CD4-positive, alpha-beta T cell treated with Interleukin-17A for 4 hours (primary cell): ENCODE measurements at places on chromosomes 13 and 19.

- DNase-seq = no peak
Measured at GRCh38 chr13:51771418-51772104, 32.4 kb downstream of the DHRS12 start.

DNA sequence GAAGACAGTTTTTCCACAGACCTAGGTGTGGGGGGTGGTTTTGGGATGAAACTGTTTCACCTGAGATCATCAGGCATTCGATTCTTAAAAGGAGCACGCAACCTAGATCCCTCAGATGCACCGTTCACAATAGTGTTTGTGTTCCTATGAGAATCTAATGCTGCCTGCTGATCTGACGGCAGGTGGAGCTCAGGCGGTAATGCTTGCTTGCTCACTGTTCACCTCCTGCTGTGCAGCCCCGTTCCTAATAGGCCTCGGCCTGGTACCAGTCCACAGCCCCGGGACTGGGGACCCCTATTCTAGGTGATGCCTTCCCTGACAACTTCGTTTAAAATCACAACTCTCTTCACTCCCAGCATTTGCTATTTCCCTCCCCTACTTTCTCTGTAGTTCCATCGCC is 149.6 kb downstream of the IER2 start:
- no peak for DNase-seq

- peak; percentile 43 for DNase-seq
Measured at GRCh38 chr19:4057931-4058692, 8.6 kb downstream of the ZBTB7A start.

DNA sequence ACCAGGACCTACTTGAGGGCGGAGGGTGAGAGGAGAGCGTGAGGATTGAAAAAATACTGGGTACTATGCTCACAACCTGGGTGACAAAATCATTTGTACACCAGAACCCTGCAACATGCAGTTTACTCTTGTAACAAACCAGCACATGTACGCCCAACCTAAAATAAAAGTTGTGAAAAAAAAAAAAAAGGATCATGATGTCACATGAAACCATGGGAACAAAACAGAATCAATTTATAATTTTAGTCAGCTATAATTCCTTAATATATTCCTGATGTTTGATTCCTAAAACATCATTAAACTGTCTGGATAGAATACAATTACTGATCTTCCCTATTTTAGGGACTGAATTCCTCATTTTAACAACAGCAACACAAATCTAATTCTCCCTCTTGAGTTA is 160.6 kb upstream of the SPRY2 start:
- DNase-seq = no peak

GRCh38 chr19:35348911-35349611 is 1.4 kb downstream of the FFAR1 start:
- no peak for DNase-seq

- no peak for DNase-seq
Measured at GRCh38 chr19:3073931-3074595, 11.8 kb upstream of the TLE5 start.

- DNase-seq = no peak
Measured at GRCh38 chr19:32869966-32870573, 503 bp upstream of the SLC7A9 start.

GRCh38 chr19:55085923-55086715 is 10.4 kb downstream of the EPS8L1 start:
- no peak for DNase-seq

DNA sequence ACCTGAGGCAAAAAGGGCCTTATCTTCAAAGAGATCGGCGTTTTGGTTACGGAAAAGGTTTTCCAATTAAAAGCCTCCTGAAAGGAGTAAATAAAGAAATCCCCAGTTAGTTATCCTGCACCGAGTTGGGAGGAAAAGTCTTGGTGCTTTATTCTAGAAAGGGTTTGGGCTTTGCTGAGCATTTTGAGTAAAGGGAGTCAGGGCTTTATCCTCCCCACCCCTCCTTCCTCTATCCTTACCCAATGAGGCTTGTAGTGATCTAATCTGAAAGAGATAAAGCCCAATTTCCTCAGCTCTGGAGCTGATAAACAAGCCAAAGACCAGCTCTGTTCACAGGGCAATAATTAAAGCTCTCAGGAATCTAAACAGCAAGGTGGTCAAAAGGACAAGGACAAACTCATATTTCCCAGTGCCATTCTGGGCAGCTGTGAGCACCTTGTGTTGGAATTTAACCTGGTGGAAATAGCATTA is 188.9 kb upstream of the TSC22D1 start:
- no peak for DNase-seq

GRCh38 chr13:78265098-78265497 is 338.3 kb downstream of the POU4F1 start:
- DNase-seq = no peak

DNA sequence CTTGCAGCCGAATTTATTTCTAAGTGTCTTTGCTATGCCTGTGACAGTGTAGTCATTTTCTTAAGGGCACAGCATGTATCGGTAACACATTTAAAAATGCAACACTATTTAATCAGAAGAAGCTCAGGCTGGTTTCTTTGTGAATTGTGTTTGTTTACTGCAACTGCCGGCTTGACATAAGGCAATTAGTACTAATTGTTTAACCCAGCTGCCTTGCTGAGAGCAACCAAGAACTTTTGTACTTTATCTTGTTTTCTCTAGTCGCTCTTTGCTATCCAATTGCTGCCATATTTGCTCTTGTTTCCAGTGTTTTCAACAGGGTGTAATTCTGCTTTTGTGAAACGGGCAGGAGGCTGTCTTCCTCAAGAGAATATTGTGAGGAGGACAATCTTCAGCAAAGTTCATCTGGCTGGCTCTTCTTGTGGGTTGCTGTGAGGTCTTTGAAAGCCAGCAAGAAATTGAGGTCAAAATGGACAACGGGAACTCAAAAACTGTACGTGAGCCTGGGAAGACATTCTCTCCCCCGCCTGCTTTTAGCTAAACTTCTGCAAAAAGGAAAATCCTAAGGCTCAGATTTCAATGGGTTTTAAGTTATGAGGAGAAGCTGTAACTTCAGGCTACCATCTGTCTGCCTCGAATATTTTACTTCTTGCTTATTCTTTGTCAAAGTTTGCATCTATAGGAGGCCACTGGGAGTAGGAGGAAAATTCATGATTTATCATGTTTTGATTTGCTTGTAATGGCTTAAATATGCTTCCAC is 75.8 kb upstream of the TSHZ3 start:
- no peak for DNase-seq

DNA sequence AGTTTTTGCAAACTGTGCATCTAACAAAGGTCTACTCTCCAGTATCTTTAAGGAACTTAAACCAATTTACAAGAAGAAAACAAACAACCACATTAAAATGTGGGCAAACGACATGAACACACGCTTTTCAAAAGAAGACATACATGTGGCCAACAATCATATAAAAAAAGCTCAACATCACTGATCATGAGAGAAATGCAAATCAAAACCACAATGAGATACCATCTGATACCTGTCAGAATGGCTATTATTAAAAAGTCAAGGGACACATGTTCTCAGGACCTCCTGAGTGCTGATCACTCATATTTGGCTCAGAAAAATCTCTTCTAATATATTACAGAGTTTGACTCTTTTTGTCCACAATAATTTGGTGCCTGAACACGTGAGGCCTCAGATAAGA is 14.2 kb upstream of the LILRB1 start:
- no peak for DNase-seq

- peak; percentile 9 for DNase-seq
Measured at GRCh38 chr13:25300861-25301346, 521 bp upstream of the NUP58 start.

DNA sequence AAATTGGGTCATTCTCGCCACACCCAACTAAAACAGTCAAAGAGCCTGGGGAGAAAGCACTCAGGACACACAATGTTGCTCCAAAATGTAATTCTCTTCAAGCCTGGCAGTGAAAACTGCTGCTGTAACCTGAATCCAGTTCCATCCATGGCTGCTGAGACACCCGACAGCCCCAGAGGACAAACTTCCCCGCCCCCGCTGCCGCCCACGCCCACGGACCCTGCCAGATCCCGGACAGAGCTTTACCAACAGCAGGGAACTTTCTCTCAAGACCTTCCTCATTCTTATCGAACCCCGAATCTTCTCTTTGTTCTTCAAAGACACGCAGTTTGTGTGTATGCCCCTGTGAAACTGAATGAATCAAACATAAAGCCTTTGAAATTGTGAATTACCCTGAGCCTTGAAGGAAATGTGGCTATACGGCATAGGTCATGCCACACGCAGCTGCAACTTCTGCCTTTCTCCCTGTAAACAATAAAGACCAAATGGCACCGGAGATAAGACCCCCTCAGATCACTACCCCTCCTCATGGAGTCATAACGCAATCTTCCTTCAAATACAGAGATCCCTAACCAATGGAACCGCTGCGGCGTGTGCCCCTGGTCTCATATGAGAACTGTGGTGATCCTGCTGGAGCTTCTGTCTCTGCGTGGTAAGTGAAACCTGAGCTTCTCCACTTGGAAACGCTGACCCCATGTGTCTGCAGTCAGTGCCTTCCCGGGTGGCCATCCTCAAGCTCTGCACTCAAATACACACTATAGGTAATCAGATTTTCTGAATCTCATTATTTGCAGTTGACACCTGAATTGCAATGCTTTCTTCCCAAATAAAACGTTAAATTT is 4.8 kb upstream of the LAMP1 start:
- DNase-seq = no peak

GRCh38 chr13:26951581-26952177 is 191.1 kb upstream of the GPR12 start:
- no peak for DNase-seq

GRCh38 chr19:30625947-30626625 is 253.9 kb downstream of the ZNF536 start:
- DNase-seq = no peak

GRCh38 chr19:37930416-37930815 is 23.4 kb downstream of the SIPA1L3 start:
- DNase-seq = no peak

DNA sequence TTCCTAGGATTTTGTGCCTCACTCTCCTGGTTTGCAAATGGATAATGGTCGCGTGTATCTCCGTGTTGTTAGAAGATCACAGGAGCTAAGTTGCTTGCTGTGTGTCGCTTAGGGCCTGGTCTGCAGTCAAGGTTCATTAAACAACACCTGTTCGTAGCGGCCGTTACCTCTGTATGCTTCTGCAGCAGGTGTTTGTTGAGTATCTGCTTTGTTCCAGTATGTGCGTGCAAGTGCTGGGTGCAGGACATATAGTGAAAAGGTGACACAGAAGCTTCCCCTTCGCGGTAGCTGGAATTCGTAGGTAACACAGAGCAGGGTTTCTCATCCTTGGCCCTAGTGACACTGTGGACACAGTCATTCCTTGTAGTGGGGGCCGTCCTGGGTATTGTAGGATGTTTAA is 5.4 kb downstream of the MED25 start:
- no peak for DNase-seq

DNA sequence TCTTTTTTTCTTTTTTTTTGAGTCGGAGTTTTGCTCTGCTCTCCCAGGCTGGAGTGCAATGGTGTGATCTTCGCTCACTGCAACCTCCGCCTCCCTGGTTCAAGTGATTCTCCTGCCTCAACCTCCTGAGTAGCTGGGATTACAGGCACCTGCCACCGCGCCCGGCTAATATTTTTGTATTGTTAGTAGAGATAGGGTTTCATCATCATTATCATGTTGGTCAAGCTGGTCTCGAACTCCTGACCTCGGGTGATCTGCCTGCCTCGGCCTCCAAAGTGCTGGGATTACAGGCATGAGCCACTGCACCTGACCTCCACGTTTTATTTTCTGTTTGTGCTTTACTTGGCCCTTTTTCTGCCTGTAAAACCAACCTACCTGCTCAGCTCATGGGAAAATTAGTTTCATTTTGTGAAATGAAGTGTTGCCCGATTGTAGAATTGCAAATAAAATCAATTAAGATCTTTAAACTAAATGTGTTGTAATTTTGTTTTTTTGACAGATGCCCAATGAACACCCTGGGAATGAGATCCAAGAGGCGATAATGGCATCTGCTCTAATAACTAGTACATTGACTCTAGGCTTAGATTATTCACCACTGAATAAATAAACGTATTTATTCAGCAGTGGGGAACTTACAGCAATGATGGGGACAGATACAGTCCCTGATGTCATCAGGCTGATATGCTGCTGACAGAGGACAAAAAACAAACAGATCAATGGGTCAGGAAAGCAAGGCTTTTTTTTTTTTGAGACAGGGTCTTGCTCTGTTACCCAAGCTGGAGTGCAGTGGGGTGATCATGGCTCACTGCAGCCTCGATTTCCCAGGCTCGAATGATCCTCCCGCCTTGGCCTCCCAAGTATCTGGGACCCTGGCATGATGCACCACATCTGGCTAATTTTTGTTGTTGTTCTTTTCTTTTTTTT is 2.2 kb upstream of the RAB11B start:
- DNase-seq = no peak

DNA sequence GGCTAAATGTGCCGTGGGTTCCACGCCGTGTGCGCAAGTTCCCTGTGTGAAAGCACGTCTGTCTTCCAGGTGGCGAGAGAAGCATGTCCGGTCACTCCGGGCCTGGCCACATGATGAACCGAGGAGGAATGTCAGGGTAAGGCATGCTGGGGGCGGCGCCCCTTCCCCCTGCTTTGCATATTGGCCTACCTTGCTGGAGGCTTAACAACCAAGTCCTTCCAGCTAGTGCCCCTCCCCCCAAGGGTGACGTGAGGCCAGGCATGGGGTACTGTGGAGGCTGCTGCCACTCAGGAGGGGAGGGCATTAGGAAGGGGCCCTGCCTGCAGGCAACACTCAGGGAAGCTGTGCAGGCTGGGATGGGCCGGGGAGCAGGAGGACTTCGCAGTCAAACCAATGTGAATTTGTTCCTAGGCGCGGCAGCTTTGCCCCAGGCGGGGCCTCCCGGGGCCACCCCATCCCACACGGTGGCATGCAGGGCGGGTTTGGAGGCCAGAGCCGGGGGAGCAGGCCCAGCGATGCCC is 12.5 kb downstream of the MICOS13 start:
- DNase-seq = no peak

DNA sequence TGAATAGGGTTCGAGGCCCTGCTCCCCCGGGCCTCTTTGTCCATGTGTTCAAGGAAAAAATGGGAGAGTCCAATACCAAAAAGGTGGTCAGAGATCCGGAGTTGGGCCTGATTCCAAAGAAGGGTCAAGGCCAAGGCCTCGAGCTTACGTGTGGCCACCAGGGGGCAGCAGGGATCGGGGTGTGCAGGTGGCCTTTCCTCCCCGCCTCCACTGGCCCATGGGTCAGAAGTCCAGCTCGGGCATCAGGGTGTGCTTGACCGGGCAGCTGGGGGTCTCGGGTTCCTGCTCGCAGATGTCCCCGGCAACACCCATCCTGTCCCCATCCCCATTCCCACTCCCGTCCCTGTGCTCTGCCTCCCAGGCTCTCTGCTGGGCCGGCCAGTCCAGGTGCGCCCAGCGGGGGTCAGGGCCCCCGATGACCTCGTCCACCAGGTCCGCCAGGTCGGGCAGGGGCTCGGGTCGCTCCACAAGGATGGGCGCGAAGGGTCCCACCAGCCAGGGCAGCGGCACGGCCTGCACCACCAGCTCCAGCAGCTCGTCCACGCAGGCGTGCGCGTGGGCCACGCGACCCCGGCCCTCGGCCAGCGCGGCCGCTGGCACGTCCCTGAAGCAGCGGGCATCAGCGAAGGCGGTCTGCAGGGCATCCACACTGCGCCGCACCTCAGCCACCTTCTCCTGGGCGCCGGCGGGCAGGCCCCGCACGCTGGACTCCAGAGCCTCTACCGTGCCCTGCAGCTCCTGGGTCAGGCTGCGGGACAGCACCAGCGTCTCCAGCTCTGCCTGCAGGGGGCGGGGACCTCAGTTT is 5.2 kb upstream of the PLIN4 start:
- DNase-seq = peak; percentile 43

- DNase-seq = no peak
Measured at GRCh38 chr19:30228835-30229524, 143.2 kb upstream of the ZNF536 start.

- DNase-seq = no peak
Measured at GRCh38 chr13:32033744-32034143, 2.2 kb downstream of the FRY start.
